ENCODE measurements at places on chromosomes 4 and X.

DNA sequence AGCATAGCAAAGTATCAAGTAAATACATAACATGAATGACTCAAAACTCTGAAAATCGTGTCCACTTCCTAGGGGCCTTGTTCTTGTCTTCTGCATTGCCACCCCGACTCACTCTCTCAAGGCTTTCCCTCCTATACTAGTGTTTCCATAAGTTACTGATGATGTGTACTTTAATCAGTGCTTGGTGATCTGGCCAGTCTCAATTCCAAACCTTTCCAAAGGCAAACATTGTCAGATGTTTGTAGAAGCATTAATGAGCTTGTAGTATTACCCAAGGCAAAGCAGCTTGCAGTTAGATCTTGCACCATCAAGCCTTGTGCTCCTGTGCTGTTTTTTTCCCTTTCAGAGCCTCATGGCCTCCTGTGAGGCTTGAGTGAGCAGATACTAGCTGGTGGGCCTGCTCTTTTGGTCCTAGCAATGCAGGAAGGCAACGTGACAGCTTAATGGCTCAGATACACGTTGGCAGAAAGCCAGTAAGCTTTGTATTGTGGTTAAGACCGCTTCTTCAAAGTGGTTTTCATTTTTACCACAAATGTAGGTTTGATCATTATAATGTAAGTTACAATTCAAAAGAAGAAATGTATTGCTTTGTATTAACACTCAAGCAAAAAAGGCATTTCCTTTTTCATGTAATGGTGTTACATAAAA is 51.8 kb downstream of the RBPJ start:
- peak; percentile 57 for DNase-seq

DNA sequence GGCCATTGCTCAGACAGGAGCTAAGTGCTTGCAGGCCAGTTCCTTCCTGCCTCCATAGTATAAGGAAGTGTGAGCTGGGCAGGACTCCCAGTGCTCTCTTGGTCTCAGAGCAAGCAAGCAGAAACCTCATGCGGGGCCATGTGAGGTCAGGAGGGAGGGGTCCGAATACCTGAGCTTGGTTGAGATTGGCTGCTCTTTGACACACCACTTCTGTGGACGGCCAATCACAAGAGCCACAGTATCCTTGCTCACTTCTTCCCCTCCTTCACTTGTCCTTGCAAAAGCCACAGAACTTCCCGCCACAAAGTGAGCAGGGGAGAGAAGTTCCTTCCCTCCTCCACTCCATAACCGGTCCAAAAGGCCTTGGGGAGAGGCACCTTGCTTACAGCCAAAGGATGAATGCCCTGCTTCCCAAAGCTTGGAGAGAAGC is 56.7 kb downstream of the PRPS1 start:
- no peak for DNase-seq

- DNase-seq: peak; percentile 8
These were observed 18.4 kb upstream of the STK26 start for GRCh38 chrX:132004728-132005127.

DNA sequence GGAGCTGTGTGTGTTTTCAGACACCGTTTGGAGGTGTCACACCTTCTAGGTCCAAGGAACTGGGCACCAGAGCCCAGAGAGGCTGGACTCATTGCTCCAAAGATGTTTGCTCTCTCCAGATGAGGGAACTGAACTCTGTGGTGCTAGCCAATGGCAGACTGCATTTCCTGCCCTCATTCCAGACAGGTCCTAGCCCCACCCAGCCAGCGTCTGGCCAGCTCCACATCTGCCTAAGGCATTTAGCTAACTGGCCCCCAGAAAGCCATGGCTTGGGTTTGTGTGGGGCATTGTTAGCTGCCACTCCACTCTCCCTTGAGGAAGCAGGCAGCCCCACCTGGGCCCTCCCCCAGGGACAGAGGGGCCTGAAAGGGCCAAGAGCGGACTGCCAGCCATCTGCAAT is 11.4 kb downstream of the FGD1 start:
- DNase-seq: no peak

DNA sequence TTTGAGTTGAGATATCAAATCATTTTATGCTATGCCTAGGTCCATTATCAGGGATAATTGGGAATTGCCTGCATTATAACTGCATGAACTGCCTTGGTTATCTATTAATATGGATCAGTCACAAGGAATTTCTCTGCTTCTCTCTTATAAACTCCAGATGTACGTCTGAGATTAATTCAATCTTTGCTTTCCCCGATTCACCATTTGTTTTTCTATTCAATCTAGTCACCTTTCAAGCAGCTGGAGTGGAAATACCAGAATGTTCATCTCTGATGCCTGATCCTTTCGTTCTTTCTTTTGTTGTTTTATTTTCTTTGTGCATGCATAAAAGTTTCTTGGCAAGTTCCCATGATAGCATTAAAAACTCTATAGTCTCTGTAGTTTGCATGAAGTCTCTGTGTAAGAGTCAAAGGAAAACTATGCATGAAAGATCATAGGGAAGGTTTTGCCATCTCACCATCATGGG is 22.6 kb downstream of the SYNPO2 start:
- DNase-seq: no peak

GRCh38 chrX:66900886-66901285 is 262.0 kb upstream of the EDA2R start:
- no peak for DNase-seq

DNA sequence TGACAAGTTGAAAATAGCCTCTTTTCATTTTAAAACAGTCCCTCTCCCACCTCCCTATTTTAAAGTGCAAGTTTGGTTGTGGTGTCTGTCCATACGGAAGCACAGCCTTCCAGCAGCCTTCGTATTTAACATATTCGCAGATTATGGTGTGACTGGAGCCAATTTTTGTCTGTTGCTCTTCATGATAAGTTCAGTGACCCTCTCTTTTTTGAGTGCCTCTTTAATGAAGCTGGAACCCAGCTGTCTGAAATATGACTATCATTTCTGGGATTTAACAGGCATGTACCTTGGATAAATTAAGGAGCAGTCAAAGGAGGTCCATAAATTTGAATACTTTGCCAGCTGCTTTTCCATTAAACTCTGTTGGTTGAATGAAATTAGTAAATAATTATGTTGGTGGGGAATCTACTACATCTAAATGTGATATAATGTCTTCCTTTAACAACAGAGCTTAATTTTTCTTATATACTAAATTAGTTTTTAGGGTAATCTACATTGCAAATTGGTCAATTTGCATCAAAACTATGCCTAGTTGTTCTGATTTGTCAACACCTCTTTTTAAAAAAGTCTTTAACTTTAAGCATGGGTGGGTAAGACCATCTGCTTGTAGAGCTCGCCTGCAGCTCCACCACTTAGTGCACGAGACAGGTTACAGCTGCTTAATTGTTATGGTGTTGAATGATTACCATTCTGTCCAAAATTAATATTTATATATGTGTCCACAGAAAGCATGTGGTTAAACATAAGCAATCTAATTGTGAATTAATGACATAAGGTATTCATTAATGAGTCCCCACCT is 216.6 kb downstream of the DCTD start:
- no peak for DNase-seq

DNA sequence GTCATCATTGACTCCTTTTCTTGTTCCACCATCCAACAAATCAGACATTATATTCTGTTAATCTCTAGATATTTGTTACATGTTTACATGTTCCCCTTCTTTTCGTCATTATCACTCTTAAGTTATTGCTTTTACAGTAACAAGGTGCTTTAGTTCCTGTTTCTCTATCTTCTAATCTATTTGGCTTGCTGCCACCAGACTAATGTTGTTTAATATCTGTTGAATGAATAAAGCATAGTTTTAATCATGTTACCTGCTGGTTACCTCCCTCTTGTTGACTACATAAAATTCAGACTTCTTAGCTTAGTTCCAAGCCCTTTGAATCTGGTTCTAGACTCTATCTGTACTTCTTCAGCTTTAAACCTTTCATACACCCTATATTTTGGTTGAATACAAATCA is 129.8 kb upstream of the TRIM2 start:
- DNase-seq: no peak

DNA sequence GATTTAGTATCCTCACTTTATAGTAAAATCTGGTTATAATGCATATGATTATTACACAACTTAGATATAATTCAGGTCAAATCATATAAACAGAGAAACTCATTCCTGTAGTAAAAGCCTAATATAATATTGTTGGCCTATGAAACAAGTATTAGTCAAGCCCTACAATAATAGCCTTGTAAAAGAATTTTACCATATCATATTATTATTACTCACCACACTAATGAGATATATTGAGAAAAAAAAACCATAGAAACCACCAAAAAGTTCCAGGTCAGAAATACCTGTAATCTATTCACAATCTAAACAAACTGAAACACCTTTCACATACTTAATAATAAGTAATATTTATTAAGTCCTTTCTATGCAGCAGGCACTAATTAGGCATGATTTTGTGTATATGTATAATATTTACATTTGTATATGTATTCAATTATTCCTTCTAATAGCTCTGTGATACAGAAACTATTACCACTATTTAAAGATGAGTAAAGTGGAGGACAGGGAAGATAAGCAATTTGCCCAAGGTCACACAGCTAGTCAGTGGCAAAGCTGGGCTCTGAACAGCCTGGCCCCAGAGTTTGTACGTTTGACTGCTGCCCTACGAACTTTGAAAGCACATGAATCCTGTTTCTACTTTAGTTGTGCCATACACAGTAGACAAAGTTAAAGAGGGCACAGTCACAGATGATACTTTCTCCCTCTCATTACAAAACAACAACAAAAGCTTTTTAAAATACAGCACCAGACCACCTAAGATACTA is 9.0 kb downstream of the ZNF827 start:
- DNase-seq: no peak

DNA sequence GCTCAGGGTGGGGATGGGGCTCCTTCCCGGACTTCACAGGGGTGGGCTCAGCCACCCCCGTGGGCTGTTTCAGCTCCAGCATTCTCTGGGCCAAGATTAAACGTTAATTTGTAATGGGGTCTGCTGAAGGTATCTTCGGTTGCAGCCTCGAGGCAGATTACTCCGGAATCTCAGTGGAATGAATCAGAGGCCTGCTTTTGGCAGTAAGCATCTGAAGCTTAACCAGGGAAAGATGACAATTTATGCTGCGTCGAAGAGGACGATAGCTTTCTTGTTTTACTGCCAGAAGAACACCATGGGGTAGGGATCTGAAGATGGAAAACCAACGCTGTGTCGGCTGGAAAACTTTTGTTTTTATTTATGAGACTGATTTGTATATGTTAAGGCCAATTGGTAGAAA is 129.2 kb upstream of the MSX1 start:
- DNase-seq: peak; percentile 53

DNA sequence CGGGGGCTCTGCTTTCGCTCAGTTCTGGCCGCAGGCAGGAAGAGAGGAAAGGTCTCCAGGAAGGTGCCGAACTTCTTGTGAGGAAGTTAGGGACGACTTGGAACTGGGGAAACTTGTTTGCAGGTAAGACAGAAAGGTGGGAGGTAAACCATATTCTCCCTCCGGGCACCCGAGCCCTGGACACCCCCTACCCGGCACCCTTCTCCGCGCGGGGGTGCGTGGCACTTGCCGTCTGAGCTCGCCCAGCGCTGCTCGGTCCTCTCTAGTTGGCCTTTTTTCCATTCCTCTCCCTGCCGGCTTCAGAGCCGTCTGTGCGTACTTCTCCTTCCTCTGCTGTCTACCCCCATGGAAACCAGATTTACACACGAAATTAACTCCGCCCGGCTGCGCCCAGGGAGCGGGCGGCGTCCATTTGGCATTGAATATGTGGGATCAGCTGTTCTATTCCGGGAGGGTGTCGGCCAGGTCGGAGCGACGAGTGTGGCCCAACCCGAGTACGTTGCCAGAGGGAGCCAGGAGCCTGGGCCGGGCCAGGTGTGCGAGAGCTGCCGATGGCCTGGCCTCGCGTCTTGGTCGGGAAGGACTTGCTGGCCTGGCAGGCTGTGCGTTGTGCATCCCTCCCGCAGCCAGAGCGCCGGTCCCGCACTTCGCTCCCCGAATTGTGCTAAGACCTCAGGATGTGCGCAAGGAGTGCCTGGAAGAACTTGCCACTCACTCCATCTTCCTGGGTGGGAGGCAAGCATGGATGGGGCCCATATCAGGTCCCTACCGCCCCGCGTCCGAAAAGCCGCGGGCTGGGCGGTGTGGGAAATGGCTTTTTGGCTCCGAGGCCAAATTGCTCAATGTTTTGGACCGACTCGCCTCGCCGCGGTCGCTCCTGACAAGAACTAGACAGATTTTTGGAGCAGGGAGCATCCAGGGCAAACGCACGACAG is 1.7 kb downstream of the PDGFRA start:
- peak; percentile 59 for DNase-seq

GRCh38 chr4:90113881-90114457 is 13.2 kb upstream of the CCSER1 start:
- no peak for DNase-seq

GRCh38 chr4:74692972-74693371 is 101.4 kb downstream of the BTC start:
- DNase-seq: no peak

- DNase-seq: peak; percentile 76
These were observed 20.8 kb upstream of the SERTM2 start for GRCh38 chrX:111490688-111491087.

DNA sequence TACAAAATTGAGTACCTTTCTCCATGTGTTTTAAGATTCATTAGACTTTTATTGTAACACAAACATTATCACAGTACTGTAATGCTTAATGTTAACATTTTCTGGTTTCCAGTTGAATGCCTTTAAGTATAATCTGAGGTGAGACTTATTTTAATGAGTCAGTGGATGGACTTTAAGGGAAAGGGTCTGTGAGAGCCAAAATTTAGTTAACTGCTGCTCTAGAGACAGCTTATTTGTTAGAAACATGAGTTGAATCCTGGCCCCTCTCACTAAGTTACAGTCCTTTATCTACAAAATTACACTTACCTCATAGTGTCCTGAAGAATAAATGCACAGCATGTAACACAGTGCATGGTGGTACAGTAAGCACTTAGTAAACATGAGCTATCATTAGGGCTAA is 66.0 kb downstream of the PGRMC2 start:
- DNase-seq: no peak

DNA sequence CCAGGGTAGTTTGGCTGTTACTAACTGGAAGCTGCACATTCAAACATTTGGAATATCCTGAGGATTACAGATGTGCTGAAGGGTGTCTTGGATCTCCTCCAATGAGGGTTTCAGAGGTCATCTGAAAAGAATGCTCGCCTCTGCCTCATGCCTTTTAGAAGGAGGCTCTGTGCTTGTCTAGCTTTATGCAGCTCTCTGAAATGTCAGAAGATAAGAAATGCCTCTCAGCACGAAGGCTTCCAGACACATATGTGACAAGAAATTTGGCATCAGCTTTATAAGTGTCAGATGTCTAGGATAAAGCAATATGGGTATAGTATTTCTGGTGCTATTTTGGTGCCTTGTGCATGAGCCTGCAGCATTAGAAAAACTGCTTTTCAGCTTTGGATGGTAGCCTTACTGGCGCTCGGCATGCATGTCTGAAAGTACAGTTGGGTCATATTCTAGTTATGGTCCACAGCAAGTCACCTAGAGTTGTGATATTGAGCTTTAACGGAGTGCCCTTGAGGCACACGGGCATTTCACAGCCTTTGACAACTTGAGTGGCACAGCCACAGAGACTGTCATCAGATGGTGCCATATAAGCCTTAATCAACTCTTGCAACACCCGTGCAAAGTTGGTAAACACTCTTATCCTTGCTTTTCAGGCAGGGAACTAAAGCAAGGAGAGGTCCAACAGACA is 70.8 kb upstream of the PGRMC2 start:
- peak; percentile 58 for DNase-seq
